ENCODE measurements at places on chromosomes 6 and 20.

- DNase-seq, result no peak
Observed at GRCh38 chr6:133854364-133855275, 34.3 kb upstream of the TCF21 start.

DNA sequence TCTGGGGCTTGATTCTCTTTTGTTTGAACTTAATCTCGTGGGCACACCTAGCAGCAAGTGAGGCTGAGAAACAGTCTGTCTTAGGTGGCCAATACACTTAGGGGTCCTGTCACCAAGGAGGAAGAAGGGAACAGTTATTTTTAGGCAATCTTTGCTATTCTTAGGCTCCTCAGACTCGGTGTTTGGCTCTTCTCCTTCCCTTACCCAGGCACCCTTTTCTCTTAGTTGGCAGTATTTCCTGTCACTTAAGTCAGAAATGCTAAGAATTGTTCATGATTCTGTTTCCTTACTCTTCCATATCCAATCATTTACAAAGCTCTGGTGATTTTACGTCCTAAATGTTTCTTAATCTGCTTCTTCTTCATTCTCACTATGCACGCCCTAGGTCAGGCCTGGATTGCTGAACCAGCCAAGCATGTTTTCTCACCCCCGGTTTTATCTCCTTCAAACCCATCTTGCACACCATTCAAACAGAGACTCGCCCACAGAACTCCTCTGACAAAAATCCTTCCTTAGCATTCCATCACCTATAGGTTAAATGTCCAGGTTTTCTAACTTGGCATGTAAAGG is 45.2 kb upstream of the TMEM217 start:
- no peak for DNase-seq

DNA sequence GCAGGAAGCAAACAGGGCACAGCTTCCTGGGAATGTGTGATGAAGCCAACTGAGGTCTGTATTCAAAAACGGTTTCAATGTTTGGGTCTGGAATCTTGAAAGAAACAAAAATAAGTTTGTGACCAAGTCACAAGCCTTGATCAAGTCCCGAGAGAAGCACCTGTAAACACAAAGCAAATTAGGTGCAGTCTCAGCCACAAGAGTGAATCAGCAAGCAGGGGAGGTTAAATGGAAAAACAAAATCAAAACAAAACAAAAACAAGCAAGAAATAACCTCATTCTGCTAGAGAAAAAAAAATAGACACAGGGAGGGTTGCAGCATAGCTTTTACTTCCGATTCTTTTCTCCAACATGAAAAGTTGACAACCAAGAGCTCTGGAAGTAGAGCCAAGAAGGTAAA is 201.7 kb downstream of the CLIC5 start:
- no peak for DNase-seq

DNA sequence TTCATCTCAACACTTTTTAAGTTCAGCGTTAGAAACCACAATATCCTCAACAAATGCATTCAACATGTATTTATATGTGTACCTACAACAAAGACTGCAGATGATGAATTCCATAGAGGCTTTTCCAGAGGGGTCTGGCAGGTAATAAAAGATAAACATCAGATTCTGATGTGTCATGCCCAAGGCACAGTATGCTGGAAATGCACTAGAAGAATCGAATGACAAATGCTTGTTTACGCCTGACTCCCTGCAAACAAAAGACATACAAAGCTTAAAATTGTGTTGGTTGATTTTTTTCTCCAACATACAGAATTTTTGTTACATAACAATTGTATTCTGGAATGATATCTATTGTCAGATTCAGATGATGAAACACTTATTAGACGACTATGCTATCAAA is at the start of gene LGSN:
Gene LGSN, minus strand, starts transcription at position 45 of the 400 bp plus-strand sequence. Its CDS starts 40 bp downstream, at position 5.
- no peak for DNase-seq

DNA sequence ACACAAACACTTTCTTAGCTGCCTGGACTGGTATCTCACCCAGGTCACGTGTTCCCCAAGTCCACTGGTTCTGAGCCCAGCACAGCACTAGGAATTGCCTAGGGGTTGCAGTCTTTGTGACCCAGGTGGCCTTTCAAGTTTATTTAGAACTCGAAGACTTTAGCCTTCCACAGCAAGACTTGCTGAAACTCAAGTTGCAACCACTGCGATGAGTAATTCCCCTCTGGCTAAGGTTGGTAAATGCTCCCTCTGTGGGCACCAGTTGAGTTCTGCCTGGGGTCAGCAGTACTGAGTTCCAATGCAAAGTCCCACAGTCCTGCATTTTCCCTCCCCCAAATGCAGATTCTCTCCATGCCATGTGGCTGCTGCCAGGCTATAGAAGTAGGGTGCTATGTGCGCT is 77.6 kb upstream of the MOCS1 start:
- no peak for DNase-seq

DNA sequence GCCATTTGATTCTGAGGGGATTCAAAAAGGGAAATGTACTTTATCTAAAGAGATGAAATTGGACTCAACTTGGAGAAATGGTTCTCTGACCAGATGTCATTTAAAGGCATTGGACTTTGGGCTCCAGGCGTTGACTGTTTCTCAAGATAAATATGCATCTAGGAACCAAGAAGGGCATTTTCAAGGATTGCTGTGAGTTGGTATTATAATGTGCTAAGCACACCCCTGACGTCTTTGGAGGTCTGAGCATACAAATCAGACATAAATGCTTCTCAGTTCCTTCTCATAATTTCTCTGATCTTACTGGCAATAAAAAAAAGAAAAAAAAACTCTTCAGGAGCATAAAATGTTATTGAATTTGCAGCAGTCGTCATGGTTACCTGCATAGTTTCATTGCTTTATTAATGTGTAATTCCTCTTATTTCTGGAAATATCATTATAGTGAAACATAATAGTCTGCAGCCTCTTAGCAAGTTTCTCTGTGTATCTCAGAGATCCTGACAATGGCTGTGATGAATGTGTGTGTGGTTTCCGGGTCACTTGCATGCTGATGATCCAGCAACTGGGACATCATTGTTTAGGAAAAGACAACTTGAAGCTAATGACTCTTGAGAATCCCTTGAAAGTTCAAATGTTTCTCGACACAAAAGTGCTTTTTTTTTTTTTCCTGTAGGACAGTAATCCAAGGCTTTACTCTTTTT is 136.0 kb downstream of the AIG1 start:
- no peak for DNase-seq

DNA sequence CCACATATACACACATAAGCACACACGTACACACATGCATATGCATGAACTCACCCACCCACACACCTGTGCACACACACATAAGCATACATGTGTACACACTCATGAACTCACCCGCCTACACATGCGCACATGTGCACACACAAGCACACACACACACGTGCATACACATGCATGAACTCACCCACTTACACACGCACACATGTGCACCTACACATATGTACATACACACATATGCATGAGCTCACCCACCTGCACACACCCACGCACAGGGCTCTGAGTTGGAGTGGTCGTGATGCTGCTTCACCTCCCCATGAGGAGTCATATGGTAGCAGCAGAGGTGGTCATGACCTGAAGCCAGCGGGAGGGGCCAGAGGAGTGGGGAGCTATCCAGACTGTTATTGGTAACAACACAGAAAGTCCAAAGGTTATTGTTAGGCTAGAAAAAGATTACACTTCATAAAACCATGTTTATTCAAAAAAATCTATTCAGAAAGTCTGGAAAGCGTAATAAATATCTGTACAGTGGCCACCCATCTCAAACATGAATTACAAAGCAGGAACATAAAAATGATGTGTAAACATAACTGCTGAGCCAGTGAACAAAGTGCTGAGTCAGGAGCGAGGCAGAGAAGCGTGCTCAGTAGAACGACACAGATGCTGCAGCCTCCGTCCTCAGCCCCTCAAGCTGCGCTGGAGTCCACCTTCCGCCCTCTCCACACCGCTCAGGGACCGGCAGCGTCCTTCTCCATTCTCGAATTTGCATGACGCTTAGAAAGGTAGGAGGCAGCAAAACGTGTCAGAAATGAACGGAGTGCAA is 26.4 kb upstream of the MPC1 start:
- no peak for DNase-seq

DNA sequence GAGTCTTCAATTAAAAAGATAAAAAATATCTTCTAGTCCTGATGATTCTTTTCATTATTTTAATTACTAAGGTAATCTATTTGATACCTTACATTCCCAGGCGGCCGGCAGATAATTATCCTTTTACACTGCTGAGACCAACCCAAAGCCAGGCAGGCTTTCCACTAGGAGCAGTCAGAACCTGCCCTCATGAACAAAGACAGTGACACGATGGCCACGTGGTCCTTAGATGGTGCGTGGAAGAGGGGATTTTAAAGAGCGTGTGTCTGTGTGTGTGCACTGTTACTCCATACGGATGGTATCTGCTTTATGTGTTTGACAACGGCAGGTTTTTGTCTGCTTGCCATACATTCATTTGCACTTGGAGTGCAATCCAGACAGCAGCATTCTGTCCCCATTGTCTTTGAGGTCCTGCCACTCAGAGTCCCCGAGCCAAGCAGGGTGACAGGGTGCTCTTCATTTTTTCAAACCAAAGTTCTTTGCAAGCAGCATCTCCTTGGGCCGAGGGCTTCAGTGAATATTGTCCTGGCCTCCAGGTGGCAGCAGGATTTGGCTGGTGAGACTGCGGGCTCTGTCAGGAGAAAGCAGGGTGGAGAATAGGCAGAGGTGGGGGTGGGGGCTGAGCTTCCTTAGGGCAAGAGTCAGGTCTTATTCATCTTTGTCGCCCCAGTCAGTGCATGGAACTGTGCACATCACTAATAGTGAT is 260.5 kb downstream of the NRN1 start:
- DNase-seq, result no peak

- no peak for DNase-seq
Observed at GRCh38 chr6:46353528-46353927, 137.7 kb downstream of the RCAN2 start.

DNA sequence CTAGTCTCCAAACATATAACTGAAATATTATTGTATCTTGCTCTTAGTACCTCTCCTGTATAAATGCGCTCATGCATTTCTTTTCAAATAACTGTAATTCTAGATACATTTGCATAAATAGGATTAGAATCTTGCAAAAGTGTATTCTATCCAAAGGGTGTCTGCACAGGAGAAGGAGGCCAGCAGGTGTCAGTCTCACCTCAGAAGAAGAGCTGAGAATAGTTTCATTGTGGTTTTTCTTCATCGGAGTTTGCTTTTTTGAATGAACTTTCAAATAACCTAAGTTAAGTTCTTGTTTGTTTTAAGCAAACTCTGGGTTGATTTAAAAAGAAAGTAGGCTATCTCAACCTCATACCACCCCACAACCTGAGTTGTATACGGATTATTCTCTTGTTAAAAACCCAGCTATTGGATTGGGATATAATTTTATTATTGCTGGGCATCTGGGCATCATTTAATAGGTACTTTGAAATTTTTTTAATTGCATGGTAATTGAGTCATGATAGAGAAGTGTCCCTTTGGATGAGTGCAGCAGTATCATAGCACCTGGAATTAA is 125.0 kb upstream of the MLIP start:
- DNase-seq, result no peak

GRCh38 chr6:100845676-100846075 is 35.5 kb downstream of the ASCC3 start:
- DNase-seq, result no peak

GRCh38 chr20:60240415-60240814 is 282.2 kb downstream of the CDH26 start:
- DNase-seq, result no peak

DNA sequence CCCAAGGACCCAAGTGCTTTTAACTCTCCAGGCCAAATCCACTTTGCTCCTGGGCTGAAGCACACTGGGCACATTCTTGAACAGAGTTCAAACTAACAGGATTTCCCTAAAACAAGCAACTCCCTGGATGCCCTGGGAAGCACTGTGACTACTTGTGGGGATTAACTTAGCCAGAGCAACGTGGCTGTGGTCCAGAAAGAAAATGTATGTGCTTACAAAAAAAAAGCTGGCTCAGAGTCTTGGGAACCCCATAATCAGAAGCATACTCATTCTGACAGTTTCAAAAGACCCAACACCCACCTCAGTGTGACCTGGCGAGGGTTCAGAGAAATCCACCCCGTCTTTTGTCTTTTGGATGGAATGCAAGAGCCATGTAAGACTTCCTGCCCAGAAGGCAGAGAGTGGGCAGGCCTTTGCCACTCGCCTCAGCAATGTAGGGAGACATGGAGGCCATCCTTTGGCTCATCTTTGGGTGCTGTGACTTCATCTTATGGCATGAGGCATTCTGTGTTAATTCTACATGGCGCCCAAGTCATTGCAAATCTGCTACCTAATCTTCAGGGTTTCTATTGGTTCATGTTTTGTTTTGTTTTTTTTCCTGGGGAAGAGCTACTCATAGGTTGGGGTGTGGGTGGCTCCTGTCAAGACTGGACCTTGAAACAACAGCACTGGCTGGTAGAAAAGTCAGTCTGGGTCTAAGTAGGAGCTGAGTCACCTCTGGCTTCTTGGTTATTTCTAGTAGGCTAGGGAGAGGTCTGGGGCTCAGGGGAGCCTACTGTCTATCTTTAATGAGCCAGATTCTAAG is 248.6 kb upstream of the SUPT3H start:
- peak; percentile 18 for DNase-seq

DNA sequence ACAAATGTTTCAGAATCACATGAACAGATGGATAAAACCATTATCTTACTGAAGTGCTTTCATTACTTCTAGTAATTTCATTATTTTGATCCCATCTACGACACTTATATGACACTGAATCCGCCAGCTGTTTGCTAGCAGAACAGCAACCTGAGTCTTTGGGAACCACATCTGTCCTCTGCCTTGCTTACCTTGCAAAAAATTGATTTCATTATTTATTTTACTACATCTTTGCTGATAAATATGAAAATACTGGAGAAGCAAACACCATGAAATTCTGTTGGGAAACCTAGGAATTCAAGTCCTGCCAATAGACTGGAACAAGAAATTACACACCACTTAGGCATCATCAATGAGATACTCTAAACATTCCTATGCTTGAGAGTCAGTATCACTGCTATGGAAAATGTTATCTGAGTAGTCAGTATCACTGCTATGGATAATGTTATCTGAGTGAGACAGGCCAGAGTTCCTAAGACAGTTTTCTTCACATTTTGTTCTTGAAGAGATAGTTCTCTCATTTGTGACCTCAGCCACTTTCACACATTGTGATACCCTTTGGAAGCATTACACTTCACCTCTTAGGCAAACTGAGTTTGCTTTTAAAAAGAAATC is 91.9 kb downstream of the PDE10A start:
- DNase-seq, result no peak

- DNase-seq, result no peak
Observed at GRCh38 chr6:159064477-159064876, 19.7 kb upstream of the TAGAP start.

- DNase-seq, result peak; percentile 45
Observed at GRCh38 chr20:17558154-17558940, 11.5 kb upstream of the DSTN start.

- DNase-seq, result no peak
Observed at GRCh38 chr6:3965071-3965718, 113.7 kb downstream of the FAM217A start.

- no peak for DNase-seq
Observed at GRCh38 chr6:3347826-3348225, 89.1 kb downstream of the PSMG4 start.

GRCh38 chr6:44080561-44081521 is 46.4 kb downstream of the MRPL14 start:
- no peak for DNase-seq

- no peak for DNase-seq
Observed at GRCh38 chr20:57293995-57294394, 27.6 kb upstream of the BMP7 start.

GRCh38 chr20:1035466-1035865 is 33.4 kb upstream of the RSPO4 start:
- DNase-seq, result no peak

GRCh38 chr6:25682324-25682723 is 30.3 kb downstream of the SCGN start:
- no peak for DNase-seq
